Stimulated activated CD8-positive, alpha-beta memory T cell treated with anti-CD3 and anti-CD28 coated beads, Interleukin-12 subunit alpha, Interleukin-12 subunit beta, amount 100 ng/mL, for 4 hours (primary cell): ENCODE measurements at places on chromosomes 2 and 18.

- DNase-seq: no peak
These were observed 36.5 kb upstream of the GLS start for GRCh38 chr2:190843890-190844699.

DNA sequence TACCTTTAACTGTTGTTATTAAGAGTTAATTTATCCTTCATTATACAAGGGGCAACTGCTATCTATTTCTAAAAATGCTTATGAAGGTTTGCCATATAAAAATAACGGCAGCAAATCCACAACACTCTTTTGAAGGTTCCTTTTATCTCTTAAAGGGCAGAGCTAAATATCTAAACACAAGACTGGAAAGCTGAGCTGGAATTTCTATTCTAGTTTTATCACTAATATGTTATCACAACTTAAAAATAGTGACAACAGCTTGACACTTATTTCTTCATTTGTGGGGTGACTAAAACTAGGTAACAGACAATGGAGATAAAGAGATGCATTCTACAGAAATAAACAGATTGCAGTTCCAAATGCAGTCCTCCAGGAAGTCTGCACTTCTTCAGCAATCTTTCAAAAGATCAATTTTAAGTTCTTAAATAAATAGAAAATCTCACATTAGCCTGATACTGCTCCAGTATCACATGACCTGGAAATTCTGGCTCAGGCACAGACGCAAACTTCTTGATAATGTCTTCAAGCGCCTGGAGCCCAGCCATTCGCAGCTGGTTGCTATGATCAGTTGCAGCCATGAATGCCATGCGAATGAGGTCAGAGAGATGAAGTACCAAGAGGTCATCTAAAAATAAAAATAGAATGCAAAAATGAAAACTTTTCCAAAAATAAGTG, 54.0 kb upstream of the STRN start:
- DNase-seq: no peak

DNA sequence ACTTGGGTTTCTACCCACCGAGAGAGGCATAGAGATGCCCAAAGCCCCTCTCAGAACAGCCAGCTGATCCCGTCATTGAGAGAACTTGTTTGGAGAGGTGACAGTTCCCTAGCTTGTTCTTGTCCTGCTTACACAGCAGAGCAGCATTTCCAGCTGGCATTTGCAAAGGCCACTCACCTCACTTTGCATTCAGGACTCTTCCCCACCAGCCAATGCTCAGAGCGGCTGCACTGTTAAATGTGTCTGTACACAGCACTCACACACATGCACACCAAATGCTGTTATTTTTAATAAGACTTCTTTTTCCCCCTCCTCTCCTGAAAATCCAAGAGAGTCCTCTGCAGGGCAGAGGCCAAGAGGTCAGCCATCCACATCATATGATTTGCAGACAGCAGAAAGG, 104.6 kb upstream of the SLC14A2 start:
- DNase-seq: no peak

GRCh38 chr2:168694866-168695265, 107.6 kb upstream of the NOSTRIN start:
- no peak for DNase-seq

- no peak for DNase-seq
These were observed 83.8 kb upstream of the TLK1 start for GRCh38 chr2:171244466-171244969.

DNA sequence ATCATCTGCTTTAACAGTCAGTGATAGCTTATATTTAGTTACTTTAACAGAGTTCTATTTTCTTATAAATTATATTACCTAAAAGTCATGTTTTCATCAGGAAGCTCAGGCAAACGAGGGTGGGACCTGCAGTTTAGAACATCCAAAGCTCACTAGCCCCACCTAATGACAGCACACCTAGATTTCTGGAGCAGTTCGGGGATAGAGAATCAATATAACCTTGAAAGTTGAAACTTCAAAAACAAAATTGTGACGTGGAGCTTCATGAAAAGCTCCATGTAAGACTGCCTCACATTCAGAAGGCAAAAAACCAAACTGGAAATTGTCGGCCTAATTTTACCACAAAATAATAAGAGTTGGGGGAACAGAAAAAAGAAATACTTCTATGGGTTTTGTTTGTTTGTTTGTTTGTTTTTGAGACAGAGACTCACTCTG, 185.9 kb upstream of the CCDC150 start:
- no peak for DNase-seq

- DNase-seq: peak; percentile 36
These were observed 17.4 kb upstream of the MRPL33 start for GRCh38 chr2:27754138-27754588.

GRCh38 chr2:67065046-67065445, 332.1 kb upstream of the ETAA1 start:
- DNase-seq: no peak

DNA sequence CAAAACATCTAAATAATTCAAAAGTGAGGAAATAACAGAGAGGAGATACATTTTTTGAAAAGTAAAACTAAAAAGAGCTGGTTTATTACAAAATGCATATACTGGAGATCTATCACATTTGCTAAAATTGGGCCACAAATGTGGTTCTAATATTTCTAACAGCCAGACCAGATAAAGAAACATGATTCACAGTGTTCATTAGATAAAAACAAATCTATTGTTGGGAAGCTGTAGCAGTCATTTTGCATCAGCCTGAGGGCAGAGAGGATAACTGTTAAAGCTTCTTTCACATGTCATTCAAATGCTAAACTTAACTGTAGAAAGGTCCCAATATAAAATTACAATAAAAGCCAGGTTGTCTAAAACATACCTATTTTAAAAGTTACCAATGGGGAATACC, 148.3 kb downstream of the GULP1 start:
- DNase-seq: no peak
